EH (cell line): ENCODE measurements at places on chromosomes 7 and 10.

GRCh38 chr10:44298713-44299112, 86.2 kb downstream of the CXCL12 start:
- DNase-seq, result no peak

- no peak for DNase-seq
Observed at GRCh38 chr7:77352665-77353406, 63.3 kb downstream of the GSAP start.

DNA sequence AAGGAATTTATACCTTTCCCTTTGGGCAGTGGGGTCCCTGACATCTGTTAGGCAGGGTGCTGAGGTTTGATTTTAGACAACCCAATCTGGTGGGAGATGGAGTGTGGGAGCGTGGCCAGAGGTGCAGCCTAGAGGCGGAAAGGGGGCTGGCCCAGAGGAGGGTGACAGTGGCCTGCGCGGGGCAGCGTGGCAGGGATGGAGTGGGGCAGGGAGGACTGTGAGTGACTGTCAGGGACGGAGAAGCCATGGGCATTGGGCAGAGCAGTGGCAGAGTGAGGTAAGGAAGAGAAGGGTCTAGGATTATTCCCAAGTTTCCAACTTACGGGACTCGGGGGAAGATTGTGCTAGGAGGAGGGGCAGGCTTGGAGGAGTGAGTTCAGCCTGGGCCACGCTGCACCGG, 181.9 kb downstream of the CCDC3 start:
- DNase-seq, result no peak

GRCh38 chr7:124033807-124034753, 1.2 kb upstream of the TMEM229A start:
- no peak for DNase-seq

- peak; percentile 32 for DNase-seq
Observed at GRCh38 chr10:84548869-84549268, 220.5 kb downstream of the CCSER2 start.

- DNase-seq, result no peak
Observed at GRCh38 chr7:44210107-44210506, 9.3 kb downstream of the YKT6 start.

DNA sequence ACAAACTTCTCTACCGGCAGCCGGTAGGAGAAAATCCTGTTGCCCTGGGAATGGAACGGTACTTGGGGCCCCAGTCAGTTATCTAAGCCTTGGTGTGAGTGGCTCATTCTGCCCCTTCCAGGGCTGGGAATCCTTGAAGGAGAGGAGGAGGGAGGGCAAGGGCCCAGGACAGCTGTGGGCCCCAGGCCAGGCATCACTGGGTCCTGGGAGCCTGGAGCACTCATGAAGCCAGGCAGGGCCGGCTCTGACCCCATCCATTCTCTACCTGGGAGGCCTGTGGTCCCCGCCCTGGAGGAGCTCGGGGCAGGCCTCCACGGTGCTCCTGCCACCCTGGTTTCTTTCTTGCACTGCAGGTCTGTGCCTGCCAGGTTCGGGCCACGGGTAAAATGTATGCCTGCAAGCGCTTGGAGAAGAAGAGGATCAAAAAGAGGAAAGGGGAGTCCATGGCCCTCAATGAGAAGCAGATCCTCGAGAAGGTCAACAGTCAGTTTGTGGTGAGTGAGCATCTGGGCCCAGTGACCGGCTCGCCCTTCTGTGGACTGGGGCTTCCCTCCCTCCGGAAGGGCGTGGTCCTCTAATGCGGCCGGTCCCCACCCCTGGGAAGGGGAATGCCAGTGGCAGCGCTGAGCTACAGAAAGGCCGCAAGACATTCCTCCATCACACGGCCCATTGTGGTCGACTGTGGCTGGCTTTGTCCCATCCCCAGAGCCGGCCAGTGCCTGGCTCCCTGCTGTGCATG, 111.3 kb downstream of the RGS10 start:
- DNase-seq, result no peak

DNA sequence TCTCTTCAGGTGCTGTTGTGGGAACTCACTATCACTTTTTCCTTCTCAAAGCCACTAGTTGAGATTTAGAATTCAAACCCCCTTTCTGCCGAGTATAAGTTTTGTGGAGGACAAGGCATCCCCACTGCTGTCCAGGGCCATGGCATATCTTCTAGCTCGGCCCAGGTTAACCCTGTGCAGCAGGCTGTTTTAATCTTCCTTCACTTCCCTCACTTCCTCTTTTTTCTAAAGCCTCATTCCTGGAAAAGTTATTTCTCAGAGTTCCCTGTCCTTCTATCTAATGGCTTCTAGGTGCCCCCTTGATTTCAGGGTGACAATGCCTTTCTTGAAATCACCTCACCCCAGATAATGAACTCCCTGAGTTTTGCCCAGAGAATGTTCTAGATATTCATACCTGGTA, 222.3 kb downstream of the SNX10 start:
- no peak for DNase-seq

- DNase-seq, result no peak
Observed at GRCh38 chr7:99191869-99192596, 15.9 kb downstream of the KPNA7 start.
